ENCODE measurements at places on chromosomes 4 and X.

GRCh38 chr4:154612472-154613414 is at the start of gene FGG:
Gene FGG, minus strand, starts transcription at chr4:154612656. Its CDS starts 47 bp downstream, at chr4:154612609.
- no peak for DNase-seq

DNA sequence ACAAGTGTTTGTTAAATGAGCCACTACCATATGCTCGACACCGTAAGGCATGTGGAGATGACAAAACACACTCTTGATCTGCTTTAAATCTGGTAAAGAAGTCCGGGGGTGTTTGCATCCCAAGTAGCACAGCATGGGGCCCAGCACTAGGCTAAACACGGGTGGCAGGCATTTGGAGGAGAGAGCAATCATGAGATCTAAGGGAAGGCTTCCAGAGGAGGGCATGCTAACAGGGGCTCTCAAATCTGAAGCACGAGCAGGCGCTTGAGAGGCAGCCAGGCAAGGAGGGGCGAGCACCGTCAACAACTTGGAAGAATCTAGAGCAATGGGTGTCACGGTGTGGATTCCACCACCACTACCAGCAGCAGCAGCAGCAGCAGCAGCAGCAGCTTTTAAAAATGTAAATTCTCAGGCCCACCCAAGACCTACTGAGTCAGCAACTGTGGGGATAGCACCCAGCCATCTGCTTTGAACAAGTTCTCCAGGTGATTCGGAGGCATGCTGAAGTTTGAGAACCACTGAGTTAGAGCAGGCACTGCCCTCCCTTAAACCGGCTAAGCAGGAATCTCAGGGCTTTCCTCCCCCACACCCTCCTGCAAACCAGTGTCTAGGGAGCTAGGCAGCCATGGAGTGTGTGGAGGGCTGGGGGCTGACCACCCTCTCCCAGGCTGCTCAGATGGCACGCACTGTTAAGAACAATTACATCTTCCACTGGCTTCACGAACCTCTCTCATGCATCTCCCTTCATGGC is 70.2 kb upstream of the MAP3K15 start:
- DNase-seq: no peak

- DNase-seq: no peak
Measured at GRCh38 chr4:147586637-147587036, 30.6 kb upstream of the TMEM184C start.

DNA sequence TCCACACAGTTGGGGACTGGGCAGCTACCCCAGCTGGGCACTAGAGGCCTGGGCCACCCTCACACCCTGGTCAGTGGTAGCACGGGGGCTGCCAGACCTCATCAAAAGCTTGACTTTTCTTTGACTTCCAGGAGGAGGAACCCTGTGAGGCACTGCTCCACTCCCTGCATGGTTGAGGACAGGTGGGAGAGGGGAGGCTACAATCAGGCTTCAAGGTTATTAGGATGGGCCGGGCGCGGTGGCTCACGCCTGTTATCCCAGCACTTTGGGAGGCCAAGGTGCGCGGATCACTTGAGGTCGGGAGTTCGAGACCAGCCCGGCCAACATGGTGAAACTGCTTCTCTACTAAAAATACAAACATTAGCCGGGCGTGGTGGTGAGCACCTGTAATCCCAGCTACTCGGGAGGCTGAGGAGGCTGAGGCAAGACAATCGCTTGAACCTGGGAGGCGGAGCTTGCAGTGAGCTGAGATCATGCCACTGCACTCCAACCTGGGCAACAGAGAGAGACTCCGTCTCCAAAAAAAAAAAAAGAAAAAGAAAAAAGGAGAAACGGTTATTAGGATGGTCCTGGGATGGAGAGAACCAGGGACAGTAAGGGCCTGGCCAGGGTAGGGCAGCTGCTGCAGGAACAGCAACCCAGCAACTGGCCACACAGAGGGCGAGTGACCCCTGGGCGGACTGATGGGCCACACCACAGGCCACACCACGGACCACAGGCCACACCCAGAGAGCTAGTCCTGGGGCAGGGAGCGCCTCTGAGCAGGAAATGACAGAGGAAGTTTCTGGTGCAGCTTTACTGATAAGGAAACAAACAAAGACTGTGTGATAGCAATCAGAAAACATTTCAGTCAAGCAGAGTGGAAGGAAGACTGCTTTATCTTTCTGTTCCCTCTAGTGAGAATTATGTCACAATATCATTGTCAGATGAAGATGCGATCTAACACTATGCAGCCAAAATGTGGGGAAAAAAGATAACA is 20.5 kb upstream of the OPN1LW start:
- no peak for DNase-seq

- no peak for DNase-seq
Measured at GRCh38 chr4:163217505-163217904, 50.8 kb upstream of the NAF1 start.

DNA sequence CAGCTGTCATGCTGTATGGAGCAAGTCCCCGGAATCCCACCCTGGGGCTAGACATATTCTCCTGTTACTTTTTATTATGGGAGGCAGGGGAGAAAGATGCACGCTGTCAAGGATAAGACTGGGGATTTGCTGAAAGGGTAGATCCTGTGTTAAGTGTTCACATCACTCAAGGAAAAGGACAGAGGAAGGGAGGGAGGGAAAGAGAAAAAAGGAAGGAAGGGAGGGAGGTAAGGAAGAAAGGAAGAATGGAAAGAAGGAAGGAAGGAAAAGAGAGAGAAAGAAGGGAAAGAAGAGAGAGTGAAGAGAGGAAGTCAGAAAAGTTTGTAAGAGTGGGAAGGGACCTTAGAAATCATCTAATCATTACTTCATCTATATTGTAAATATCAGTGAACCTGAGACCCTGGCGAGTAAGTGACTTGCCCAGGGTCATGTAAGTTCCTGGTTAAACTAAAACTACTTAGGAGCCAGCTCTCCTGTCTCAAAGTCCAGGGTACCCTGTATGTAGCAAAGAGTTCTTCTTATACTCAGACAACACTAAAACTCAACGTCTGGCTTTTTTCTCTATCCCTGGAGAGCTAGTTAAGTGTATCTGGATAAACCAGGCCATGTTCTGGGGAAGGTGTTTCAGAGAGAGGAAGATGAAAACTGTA is 47.2 kb upstream of the MSX1 start:
- DNase-seq: no peak

GRCh38 chr4:27947302-27947701 is 1086.7 kb downstream of the STIM2 start:
- no peak for DNase-seq

- DNase-seq: no peak
Measured at GRCh38 chr4:75495476-75495875, 18.7 kb downstream of the RCHY1 start.

- DNase-seq: no peak
Measured at GRCh38 chr4:140312100-140312499, 61.3 kb upstream of the SCOC start.

GRCh38 chrX:154735695-154736393 is 15.0 kb downstream of the GAB3 start:
- no peak for DNase-seq

DNA sequence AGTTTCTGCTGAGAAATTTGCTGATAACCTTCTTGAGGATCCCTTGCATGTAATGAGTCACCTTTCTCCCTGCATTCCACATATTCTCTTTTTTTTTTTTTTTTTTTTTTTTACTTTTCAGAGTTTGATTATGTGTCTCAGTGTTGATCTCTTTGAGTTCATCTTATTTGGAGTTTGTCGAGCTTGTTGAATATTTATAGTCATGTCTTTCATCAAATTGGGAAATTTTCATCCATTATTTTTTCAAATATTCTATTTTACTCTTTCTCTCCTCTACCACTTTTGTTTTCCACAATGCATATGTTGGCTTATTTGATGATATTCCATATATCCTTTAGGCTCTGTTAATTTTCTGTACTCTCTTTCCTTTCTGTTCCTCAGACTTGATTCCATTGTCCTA is 136.1 kb downstream of the MAD2L1 start:
- no peak for DNase-seq

- no peak for DNase-seq
Measured at GRCh38 chr4:128244379-128244778, 43.2 kb downstream of the PGRMC2 start.

DNA sequence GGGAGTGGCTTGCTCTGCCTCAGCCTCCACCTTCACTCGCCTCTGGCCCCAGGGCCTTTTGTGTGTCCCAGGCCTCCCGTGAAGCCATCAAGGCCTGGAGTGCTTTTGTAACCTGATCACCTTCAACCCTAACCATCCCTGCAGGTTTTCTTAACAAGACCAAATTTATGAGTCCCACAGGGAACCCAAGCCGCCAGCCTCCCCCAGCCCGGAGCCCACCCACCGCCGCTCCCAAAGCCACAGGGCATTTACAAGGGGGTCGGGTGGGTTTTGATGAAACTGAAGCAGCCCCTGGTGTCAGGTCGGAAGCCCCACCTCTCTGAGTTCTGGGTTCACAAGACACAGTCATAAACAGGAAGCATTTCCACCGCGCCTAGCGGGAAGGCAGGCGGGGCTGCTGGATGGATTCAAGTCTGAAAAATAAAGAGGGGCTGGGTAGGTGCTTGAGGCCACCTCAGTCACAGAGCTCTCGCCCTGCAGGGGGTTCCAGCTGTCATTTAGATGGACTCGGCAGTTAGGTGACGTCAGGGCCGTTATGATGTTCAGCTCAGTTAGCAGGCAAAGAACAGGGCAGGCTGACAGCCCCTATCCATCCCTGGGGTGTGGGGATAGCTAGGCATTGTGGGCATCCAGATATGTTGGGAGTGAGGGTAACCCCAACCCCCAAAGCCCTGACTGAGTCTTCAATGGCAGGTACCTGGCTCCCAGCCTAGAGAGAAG is 128.5 kb downstream of the BCOR start:
- no peak for DNase-seq

- DNase-seq: no peak
Measured at GRCh38 chr4:38237139-38237538, 276.9 kb downstream of the PTTG2 start.
